ENCODE measurements at places on chromosomes 3 and 15.

DNA sequence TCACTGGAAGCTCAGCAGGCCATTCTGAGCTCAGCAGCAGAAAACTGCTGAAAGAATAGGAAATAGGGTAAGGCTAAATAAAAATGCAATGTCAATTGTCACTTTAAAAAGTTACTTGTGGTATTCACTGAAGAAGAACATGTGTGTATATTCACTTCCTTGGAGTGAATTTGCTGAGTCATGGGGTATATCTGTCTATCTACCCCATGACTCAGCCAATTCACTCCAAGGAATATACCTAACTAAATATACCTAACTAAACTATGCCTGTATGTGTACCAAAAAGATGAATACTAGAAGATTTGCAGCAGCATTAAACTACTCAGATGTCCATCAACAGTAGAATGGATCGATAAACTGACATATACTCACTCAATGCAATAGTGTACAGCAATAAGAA lies 69.5 kb upstream of the KCNAB1 start:
- no peak for DNase-seq

- no peak for DNase-seq
Measured at GRCh38 chr3:33971055-33971454, 172.6 kb downstream of the PDCD6IP start.

DNA sequence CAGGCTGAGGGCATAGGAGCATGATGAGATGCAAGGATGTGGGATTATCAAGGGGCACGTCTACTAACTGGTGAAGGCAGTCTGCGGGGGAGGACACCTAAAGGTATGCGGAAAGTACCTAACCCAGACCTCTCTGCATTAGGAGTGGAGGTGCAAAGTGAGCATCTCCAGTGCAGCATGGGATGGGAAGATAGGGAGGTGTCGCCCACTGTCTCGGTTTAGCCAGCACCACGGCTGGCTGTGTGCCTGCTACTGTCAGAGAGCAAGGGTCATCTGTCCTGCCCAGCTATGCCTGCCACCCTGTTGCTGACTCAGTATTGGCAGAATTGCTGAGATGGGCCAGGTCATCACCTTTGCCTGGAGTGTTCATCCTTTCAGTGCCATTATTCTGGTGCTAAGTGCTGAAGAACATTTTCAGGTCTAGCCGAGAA lies 40.1 kb downstream of the OXNAD1 start:
- DNase-seq, result no peak

DNA sequence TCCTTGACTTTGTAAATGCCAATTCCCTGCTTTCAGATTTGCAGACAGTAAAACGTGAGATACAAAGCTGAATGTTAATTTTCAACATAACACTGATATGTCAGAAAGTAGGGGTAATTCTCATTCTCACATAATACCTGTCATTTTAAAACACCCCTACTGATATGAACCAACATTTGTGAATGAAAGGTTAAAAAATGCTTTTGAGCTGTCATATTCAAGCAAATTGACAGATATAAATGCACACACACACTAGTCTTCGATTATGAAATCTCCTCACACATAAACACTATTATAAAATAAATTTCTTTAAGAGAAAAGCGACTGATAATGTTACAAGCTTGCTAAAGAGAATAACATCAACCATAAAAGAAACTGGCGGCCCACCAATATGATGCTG lies 128.8 kb downstream of the PEAK1 start:
- no peak for DNase-seq

DNA sequence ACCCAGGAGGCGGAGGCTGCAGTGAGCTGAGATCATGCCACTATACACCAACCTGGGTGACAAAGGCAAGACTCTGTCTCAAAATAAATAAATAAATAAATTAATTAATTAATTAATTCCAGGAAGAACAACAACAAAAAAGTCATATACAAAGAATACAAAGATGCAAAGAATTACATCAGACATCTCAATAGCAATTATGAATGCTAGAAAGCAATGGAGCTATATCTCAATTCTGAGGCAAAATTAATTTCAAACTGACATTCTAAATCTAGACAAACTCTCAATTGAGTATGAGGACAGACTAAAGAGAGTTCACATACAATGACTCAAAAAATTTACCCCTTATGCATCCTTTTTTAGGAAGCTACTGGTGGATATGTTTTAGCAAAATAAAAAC lies 69.6 kb upstream of the CTNNB1 start:
- DNase-seq, result no peak

DNA sequence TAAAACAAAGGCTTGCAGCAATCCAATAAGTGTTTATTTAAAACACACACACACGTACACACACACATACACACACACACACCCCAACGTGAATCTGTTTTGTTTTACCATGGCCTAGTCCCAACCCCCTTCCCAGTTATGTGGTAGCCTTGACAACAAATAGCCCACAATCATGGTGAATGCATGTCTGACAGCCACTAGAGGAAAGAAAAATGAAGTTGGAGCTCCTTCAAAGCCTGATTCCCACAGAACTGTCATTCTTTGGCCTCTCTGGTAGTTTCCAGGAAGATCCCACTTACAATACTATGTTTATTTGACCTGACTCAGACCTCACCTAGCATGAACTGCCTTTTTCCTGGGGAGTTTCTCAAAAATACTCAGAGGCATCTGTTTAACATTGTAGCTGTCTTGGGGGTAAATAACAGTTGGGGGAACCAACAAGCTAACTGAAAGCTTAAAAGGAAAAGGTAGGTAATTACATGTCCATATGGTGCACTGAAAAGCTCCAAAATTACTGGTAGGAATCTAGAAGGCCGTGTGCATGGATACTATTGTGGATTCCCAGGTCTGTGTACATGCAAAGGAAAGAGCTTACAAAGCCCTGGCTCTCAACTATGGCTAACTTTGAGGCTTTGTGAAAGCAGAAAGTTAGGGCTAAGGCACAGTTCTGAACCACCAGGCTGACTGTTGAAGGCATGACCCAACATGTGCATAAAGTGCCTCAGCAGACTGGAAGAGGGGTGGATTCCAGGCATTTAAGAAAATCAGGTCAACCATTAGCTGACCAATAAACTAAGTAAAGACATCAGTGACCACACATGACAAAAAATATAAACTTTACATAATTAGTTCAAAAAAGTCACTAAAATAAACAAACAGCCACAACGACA lies 65.3 kb downstream of the FAIM start:
- no peak for DNase-seq

- no peak for DNase-seq
Measured at GRCh38 chr3:151599103-151599672, 134.5 kb upstream of the AADACL2 start.
